ENCODE measurements at places on chromosomes 4 and X.

DNA sequence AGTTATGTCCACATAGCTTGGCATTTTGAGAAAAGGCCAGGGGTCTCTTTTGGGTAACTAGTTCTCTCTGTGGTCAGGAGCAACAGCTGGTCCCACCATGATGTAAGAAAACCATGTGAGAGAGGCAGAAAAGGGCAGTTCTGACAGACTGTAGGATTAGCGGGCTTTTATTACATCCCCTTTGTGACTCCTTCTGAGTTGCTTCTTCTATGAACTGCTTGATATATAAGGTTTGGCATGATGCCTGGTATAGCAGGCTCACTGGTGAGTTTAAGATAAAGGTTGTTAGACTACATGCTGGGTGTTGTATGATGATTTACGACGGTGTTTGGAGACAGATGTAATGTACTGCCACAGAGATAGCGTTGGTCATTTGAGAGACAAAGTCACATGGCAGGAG, 2308.1 kb upstream of the AGA start:
- DNase-seq, result no peak

DNA sequence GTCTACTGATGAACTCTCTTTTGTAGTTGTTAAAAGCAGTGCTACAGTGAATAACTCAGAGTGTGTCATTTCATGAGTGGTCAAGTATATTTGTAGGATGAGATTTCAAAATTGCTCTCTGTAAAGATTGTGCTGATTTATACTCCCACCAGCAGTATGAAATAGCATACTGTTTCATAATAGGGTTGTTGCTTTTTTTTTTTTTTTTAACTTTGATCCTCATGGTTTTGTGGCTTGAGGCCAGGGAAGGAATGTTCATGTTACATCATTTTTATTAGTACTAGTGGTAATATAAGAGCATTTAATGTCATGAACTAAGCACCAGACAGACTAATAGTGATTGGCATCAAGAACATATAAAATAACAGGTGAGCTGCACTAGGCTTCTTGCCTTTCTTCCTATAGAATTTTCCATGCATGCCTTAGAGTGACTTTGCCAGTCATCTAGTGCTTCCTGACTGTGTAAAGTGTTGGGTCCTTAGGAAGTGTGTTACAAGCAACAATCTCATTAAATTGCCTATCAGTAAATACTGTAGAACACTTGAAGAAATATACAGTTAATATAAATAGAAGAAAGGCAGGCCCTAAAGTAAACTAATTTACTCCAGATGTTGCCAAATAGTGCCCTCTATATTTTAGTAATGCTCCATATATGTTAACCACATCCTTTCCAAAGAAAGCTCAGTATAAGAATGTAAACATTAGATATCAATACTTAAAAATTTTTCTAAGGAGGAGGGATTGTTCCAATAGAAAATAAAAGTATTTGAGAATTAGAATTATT, 38.6 kb upstream of the MSMO1 start:
- DNase-seq, result peak; percentile 61

DNA sequence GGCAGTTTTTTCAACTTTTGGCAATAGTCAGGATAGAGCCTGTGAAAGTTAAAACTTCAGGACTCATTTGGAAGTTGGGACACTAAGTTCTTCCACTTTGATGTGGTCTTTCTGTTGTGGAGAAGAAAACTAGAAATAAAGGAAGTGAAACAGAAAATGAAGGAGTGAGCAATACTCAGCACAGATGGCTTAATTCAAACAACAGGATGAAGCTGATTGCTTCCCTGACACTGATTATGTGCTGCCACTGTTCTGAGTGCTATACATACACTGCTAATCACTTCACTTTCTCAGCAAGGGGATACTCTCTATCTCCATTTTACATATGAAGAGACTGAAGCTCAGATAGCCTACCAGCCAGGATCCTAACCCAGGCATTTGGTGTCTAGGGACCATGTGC, 235.1 kb upstream of the CPEB2 start:
- DNase-seq, result no peak

DNA sequence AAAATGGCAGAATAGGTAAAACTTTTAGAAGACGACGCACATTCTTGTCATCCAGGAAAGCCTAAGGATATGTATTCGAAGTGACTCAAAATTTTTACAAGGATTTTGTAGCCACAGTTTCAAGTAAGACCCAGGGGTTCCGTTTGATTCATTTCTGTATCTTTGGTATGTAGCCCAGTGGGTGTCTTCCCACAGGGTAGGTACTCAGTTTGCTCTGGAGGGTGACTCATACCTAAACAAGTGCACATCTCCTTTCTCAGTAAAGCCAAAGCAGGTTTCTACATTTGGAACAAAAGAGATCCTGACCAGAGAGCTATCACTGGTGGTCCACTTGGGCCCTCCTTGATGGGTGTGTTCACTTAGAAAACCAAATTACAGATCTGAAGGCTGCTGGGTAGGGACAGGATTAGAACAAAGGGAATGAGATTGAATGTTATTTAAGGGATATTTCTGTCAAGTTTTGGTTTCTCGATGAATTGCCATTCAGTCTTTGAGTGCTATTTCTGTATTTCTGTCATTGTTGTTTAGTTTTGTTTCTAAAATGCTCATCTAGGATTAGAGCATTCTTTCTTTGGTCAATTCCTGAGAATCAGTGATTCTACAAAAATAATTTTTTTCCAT, 56.1 kb downstream of the PLS3 start:
- peak; percentile 18 for DNase-seq

- peak; percentile 86 for DNase-seq
These were observed 886 bp upstream of the WWC2 start for GRCh38 chr4:183098019-183098722.

- DNase-seq, result no peak
These were observed 63.7 kb downstream of the HMGB2 start for GRCh38 chr4:173270312-173271027.

GRCh38 chrX:95057341-95057740, 1383.3 kb downstream of the FAM133A start:
- DNase-seq, result no peak

DNA sequence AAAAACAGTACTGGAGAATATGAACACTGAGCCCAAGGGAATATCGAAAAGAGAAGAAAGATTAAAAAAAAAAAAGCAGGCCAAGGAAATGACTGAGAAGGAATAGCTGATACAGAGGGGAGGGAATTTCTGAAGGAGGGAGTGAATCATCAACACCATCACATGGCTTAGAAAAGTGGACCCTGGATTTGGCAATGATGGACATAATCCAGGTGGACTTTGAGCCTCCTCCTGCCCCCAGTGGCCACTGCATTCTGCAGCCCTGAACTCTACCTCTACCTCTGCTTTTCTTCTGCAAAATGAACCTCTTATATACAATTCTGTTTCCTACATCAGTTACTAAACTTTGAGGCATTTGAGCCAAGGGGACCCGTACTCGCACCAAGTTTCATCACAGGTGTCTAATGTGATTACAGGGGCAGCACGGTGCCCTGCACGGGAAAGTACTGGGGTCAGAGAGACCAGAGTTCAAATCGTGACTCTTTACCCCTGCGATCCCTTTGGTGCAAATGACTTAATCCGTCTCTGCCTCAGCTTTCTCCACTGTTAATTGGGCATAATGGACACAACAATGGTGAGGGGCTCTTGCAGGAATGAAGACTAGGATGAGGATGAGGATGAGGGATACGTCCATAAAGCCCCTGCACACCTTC, 1.1 kb downstream of the OCIAD2 start:
- DNase-seq, result peak; percentile 33

DNA sequence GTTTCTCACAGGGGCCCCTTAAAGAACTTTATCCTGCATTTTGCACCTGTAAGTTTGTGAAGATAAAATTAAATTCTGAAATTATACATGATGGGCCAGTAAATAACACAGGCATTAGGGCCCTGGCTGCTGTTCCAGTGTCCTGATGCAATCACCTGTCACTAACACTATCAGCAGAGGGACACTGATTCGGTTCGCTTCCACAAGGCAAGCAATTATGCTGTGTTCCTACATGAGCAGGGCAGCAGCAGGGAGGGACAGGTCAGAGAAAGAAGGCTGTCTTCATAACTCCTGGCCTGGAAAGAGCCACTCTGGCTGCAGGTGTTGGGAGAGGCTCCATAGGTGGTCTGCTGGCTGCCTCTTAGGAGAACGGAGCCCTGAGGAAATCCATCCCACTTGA, 487.3 kb downstream of the MID1IP1 start:
- no peak for DNase-seq

DNA sequence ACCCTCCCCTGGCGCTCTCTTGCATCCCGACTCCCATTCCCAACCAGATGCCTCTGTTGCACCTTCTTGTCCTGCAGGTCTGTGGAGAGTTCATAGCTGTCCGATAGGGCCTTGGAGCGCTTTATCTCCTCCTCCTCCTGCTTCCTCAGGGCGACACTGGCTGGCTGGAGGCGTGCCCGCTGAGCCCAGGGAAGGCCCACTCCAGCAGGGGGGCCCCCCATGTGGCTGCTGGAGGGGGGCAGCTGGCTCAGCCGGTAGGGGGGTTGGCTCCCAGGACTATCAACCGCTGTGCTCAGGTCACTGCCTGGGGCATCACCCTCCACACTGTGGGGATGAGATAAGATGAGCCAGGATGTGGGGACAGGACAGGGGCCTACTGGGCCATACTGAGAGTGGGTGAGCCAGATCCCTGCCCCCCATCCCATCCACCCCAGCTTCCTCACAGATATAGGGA, 25.6 kb downstream of the IQSEC2 start:
- no peak for DNase-seq

- DNase-seq, result no peak
These were observed 191.0 kb downstream of the NSUN7 start for GRCh38 chr4:40940756-40941155.

DNA sequence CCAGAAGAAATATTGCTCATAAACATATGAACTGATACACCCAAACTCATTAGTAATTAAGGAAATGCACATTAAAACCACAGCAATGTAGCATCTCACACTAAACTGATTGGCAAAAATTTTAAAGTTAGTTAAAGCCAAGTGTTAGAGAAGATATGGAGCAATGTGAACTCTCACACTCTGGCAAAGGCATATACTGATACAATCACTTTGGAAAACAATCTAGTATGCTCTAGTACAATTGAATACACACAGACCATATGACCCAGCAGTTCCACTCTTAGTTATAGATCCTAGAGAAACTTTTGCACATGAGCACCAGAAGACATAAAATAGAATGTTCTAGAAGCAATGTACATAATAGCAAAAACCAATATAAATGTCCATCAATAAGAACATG, 8.4 kb upstream of the AWAT1 start:
- DNase-seq, result no peak

DNA sequence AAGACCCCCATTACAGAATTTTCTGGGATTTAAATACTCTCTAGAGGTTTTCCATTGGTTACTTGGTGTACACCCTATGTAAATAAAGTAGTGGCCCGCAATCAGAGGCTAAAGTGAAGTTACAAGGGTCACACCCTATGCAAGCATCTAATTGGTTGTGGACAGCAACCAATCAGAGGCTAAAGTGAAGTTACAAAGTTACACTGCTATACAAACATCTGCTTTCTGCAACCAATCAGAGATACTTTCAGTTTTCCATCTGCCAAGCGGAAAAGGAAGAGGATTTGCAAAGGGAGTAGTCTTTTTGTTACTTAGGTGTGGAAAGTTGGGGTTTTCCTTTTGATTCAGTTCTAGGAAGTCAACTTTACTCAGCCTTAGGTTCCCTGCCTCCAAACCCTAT, 2.0 kb upstream of the ATRX start:
- no peak for DNase-seq

DNA sequence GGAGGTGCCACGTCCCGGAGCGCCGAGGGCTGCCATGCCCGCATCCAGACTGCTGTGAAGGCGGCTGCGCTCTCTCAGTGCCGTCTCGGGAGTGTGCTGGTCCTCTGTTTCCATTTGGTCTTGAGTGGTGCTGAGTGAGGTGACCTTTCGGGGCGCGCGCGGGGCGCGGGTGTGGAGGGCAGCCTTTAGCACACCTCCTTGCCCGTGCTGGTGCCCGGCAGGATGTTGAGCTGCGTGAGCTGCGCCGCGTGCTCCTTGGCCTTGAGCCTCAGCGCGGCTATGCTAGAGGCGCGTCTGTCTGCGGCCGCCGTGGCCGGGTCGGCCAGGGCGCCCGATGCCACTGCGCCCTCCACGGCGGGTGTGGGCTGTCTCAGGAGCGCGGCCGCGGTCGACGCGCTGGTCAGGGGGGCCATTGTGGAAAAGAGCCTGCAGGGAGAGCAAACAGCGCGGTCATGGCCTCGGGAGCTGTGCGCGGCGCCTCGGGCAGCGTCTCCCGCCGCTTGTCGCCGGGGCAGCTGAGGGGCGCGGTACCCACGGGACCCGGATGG, 11.2 kb downstream of the ARX start:
- DNase-seq, result no peak

DNA sequence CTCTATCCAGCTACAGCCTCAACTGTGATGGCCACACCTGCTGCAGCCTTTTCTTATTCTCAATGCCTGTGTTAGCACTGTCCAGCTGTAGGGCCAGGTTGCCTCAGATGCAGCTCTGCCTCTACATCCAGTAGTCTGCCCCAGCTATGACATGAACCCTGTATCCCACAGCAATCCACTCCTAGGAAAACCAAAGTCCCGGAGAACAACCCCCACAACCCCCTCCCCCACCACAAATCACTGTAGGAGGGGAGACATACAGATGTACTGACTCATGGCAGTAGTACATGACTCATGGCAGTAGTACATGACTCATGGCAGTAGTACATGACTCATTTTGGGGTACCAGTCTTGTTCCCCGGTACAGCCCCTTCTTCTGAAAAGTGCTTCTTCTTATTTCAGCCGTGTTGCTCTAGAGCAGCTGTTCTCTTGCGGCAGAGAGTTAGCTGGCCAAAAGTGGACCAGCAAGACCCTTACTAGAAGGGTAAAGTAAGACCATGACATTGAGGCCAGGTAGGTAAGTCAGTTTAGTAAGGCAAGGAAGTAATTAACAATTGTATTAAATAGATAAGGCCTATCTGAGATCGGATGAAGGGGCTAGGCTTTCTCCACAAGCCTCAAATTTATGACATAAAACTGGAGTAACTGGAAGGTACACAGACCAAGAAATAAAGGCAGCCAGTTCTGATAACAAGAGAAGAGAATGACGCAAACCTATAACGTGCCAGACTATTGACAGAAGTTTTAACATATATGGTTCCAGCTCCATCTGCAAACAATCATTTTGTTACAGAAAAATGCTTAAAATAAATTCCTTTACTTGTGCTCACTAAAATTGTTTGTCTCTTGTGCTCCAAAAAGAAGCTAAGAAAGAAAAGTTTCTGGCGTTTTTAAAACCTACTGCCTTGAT, 221.4 kb downstream of the TACR3 start:
- peak; percentile 38 for DNase-seq

DNA sequence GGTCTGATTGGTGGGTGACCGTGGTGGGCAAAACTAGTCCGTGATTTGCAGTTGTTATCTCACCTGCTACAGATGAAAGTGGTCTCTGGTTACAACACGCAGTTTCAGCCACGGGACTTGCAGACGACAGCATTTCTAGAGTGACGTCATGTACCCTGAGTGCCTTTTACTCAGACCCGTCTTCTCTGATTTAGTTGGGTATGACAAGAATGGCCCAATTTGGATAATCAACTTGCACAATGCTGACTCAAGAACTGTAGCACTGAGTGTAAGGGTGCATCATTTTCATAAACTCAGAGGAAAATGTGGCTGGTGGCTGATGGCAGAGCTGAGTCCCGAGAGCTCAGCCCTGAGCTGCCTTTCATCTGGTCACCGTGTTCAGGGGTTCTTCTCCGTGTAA, 281.4 kb upstream of the FRG1 start:
- DNase-seq, result no peak

All from GM03348 (cell line).